ENCODE measurements at places on chromosomes 12 and 14. TPM values are rescaled to one million over a fixed set of nuclear protein-coding genes. Genes with fewer than 3 reads are reported as not detected.

NOXRED1 gene
- not detected for total RNA-seq

DNA sequence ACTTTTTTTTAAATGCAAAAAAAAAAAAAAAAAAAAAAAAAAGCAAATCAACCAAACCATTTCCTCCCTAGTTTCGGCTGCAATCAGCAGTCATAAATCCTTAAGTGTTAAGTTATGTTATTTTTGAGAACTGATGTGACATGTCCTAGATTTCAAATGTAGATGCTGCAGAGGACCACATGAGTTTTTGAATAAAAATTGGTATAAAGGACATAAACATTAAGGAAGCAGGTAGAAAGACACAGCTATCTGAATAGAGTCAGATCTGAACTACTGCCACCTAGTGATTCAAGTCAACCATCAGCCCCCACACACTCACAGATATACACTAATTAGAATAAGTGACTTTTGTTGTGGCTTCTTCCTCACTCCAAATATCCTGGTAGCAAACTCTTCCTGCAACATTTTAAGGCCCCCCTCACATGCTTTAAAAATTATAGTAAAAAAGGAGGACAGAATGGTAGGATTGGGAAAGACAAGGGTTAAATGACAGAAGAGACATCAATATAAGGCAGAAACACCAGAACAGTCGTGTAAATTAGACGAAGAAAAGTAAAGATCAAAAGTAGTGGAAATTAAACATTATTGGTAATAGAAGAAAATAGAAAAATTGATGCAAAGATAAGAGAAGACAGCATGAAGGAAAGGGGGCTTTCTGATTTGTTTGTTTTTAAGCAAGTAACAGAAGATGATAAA, 394.5 kb upstream of the ATP2B1 start:
- DNase-seq: no peak

GRCh38 chr12:42728770-42729534, 139.4 kb upstream of the PRICKLE1 start:
- no peak for DNase-seq

DNA sequence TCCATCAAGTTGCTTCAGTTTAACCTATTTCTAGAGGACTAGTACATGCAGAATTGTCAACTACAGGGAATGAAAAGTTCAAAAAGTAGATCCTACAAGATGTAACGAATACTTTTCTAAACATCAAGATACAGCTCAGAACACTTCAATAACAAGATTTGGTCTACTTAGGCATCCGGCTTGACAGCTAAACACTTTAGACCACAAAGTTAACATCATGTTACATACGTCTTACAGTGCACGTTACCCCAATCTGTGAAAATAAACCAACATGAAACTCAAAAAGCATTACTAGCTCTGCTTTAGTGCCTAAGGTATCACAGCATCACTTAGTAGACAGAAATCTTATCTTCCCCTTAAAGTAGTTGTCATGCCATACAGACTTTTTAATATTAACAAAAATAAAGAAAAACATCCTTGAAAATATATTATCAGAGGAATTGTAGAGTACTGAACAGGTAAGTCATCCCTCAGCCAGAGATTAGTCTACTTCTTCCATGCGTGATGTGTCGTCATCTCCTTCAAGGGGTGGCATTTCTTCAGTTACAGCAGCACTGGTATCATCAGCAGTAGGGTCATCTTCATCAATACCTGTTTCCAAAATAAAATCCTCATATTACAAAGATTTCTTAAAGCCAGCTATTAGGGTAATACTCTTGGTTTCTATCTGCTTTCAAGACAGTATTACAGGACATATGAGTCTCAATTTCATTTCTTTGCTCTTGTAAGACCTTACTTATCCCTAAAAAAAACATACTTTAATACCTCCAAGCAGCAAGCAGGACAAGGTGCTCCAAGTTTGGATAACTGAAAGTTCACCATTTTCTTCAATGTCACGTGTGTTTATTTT, 5.4 kb downstream of the HSP90AA1 start:
- no peak for DNase-seq

DNA sequence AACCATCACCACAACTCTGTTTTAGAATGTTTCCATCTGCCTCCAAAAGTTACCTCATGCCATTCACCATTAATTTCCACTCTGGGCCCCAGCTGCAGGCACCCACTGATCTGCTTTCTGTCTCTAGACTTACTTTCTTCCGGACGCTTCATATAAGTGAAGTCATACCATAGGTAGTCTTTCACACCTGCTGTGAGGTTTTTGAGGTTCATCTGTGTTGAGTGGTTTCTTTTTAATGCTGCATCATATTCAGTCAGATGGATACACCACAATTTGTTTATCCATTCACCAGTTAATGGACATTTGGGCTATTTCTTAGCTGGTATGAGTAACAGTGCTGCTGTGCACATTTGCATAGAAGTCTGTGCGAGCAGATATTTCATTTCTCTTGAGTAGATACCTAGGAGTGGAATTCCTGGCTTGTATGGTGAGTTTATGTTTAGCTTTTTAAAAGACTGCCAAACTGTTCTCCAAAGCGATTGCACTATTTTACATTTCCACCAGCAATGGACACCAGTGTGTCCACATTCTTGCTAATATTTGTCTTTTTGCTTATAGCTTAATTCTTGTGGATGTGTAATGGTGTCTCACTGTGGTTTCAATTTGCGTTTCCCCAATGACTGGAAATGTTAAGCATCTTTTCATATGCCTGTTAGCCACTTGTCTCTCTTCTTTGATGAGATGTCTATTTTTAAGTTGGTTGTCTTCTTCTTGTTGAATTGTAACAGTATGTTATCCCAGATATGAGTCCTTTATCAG, 48.3 kb downstream of the ZFYVE21 start:
- no peak for DNase-seq

CCDC177 gene
- not detected for total RNA-seq

- DNase-seq: no peak
Measured at GRCh38 chr12:124549629-124550028, 17.8 kb downstream of the NCOR2 start.

DNA sequence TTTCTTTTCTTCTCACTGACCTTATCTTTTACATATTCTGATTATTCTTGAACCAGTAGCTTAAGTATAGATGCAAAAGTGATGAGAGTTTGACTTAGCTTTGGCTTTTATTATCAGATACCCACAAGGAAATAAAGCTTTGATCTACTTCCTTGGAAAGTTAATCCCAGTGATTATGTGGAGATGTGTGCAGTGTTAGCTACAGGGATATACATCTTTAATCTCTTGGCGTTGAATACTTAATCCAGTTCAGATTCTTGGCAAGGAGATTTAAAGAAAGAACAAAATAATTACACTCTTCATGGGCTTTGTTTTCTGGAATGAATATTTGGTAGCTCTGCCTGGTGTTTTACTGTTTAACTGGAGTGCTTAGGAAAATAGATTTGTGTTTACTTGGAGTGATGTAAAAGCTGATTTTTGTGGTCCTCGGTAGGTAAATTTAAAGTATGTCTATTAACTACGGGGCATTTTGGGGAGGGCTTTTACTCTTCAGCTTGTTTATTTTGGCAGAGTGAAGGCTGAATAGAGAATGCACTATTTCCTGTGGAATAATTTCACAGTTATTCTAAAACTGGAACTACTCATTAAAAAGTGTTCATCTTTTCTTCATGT, 150.1 kb upstream of the LRIG3 start:
- DNase-seq: no peak

DNA sequence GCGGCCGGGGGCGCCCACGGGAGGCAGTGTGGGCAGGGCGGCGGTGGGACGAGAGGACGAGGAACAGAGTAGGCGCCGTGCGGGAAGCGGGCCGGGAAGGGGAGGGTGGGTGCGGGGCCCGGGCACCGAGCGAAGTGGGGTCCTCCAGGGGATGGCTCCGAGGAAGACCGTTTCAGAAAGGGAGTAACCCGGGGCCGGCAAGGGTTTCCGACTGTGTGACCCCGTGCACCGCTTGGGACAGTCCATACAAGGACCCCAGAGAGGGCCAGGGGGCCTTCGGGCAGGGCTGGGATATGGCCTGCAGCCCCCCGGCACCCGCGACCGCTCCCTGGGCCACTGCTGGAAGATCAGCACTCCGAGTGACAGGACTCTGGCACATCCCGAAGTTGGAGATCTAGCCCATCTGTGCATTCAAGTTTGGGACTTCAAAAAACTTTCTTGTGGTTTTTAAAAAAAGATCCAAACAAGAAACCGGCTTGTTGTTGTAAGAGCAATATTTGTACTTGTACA, 448 bp downstream of the TSPAN9 start:
- peak; percentile 65 for DNase-seq

GRCh38 chr14:96106891-96107290, 67.7 kb downstream of the C14orf132 start:
- no peak for DNase-seq

DNA sequence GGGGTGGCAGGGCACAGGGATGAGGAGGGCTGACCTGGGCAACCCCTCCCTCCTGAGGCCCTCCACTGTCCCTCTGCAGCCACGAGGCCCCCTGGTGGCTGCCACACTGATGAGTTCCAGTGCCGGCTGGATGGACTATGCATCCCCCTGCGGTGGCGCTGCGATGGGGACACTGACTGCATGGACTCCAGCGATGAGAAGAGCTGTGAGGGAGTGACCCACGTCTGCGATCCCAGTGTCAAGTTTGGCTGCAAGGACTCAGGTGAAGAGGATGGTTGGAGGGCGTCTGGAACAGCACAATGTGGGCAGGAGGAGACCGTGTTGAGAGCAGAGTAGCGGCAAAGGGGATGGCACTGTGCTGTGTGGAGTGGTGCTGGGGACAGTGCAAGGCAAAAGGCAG, 25.7 kb upstream of the LRP1-AS start:
- no peak for DNase-seq

TMEM233 gene
- total RNA-seq: 0.13 TPM

GRCh38 chr12:59168647-59169046, 248.3 kb upstream of the LRIG3 start:
- DNase-seq: no peak

- DNase-seq: no peak
Measured at GRCh38 chr14:101817501-101818001, 56.0 kb downstream of the PPP2R5C start.

FGF23 gene
- total RNA-seq: not detected

SYNJ2BP gene
- 54.8 TPM for total RNA-seq

C1S gene
- 142 TPM for total RNA-seq

GRCh38 chr14:64875350-64875749, 4.4 kb downstream of the SPTB start:
- no peak for DNase-seq

DNA sequence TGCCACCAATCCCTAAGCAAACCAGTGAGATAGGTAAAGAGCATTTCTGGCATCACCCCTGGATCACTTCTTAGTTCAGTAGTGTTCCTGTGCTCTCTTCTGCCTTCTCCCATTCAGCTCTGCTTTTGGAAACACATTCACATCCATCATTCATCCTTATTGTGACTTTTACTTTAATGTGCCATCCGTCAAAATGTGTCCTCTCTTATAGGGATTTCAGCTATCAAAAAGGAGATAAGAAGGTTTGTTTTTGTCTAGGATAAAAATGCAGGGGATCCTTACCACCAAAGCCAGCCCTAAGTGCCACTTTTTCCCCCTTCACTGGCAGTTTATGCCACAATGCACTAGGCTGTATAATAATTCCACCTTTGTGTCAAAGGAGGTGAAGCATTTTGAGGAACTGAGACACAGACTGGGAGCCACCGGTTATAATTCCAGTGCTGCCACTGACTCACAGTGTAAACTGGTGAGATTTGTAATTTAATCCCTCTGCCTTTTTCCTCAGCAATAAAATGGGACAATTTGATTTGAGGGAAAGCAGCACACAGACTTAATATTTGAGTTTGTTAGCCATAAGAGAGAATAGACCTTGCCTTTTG, 158.6 kb downstream of the PAX9 start:
- DNase-seq: no peak

P2RX7 gene
- 1.7 TPM for total RNA-seq

ITGB7 gene
- total RNA-seq: 0.97 TPM

GRCh38 chr12:47318963-47319362, 239.2 kb upstream of the AMIGO2 start:
- no peak for DNase-seq

RNASE1 gene
- 317 TPM for total RNA-seq

- no peak for DNase-seq
Measured at GRCh38 chr12:11559626-11560340, 89.7 kb upstream of the ETV6 start.

OAS3 gene
- total RNA-seq: 5.1 TPM

COCH gene
- 0.51 TPM for total RNA-seq

GRCh38 chr12:96810057-96810456, 97.0 kb upstream of the NEDD1 start:
- DNase-seq: no peak

GRCh38 chr12:6532051-6532926, 2.0 kb upstream of the GAPDH start:
- peak; percentile 62 for DNase-seq

DNA sequence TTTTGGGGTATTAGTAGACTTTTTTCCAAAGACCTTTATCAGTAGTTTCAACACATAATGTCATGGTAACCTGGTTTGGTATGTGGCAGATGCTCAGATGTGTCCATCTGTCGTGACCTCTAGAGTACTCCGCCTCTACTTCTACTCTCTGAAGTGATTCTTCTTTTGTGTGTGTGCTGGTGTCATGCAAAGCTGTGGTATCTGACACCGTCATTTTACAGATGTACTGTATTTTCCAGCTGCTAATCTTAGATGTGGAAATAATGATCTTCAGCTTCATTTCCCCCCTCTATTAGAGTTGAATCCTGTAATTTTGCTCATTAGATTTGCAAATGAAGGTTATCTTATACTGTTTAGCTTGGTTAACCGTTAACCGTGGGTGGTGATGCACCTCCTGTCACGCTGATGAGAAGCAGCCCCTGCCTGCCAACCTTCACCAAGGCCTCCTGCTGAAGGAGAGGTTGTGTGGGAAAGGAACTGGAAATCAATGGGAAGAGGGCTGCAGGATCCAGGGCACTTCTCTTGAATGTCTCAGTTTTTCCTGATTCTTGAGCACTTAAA, 222.4 kb upstream of the AMIGO2 start:
- no peak for DNase-seq

GLIPR1L2 gene
- 2.4 TPM for total RNA-seq

DNA sequence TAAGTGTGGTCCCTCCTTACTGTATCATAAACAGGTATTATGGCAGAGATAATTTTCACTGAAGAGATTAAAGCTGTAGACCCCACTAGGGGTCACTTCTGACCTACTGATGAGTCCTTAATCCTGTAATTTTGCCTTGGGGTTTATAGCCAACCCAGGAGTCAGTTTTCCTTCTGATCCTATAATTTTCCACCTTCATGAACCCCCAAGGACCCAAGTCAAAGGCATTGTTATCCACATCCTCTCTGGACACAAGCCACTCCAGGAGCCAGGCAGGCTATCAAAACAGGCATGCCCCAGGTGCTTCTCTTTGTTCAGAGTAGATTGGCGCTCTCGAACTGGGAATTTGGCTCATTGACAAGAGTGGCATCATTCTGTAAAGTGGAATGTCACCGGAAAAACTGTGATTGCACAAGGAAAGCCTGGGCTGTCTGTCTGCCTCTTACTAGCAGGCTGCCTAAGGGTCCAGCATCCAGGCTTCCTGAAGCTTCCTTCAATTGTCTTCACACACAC, 1523.2 kb upstream of the FLRT2 start:
- no peak for DNase-seq

PTPRB gene
- 34.6 TPM for total RNA-seq

GRCh38 chr14:55192054-55192621, 753 bp upstream of the DLGAP5 start:
- no peak for DNase-seq

- DNase-seq: no peak
Measured at GRCh38 chr12:50201987-50202521, 34.9 kb upstream of the CERS5 start.

Data from Right ventricle myocardium superior (tissue), 1 donor.